ENCODE measurements at places on chromosomes 5 and 9.
A peak's percentile ranks its signal among the peaks of the same experiment; 100 is the strongest.

- DNase-seq = peak; percentile 54
Measured at GRCh38 chr5:172637110-172637580, 3.9 kb upstream of the NEURL1B start.

DNA sequence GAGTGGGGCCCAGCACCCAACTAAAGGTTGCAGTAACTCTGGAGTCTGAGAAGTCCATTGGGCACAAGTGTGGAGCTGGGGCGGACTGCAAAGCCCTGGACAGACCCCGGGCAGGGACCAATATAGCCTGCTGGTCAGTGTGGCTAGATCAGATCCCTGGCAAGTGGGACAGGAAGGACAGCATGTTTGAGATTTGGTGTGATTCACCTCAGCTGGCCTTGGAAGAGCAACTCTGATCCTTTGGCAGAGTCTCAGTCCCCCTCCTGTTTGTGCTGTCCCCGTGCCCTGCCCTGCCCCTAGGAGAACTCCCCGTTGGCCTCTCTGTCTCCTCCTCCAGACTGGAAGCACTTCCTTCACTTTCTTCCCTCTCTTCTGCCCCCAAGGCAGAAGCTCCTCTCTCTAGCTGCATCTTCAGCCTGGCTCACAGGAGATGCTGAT, 255.3 kb downstream of the FSTL4 start:
- no peak for DNase-seq

GRCh38 chr9:89183146-89183545, 4.5 kb upstream of the SHC3 start:
- no peak for DNase-seq

DNA sequence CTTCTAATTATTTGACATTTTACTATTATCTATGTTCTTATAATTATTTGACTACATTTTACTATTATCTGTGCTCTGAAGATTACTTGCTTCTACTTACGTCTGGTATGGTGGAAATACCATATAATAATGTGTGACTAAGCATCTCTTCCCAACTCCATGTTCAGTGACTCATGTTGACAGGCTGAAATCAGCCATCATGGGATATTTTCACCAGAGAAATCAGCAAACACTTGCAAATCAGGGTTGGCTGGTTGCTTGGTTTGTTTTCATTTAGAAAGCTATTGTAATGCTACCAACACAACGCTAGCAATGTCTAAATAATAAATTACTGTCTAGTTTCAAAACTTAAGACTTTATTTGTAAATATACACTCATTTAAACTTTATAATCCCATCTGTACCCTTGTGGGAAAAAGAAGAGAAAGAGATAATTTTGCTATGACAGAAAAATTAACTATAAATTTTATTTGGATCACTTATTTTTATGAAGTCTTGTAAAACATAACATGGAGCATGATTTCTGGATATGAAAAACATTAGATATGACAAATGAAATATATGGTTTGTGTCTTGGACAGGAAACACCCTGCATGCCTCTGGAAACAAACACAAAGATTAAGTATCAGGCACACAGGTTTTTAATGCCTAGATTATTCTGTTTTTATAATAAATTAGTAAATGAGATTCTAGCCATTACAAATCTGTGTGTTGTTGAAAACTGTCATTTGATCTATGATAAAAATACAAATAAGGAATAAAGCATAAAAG, 337.6 kb downstream of the BNC2 start:
- DNase-seq = no peak

DNA sequence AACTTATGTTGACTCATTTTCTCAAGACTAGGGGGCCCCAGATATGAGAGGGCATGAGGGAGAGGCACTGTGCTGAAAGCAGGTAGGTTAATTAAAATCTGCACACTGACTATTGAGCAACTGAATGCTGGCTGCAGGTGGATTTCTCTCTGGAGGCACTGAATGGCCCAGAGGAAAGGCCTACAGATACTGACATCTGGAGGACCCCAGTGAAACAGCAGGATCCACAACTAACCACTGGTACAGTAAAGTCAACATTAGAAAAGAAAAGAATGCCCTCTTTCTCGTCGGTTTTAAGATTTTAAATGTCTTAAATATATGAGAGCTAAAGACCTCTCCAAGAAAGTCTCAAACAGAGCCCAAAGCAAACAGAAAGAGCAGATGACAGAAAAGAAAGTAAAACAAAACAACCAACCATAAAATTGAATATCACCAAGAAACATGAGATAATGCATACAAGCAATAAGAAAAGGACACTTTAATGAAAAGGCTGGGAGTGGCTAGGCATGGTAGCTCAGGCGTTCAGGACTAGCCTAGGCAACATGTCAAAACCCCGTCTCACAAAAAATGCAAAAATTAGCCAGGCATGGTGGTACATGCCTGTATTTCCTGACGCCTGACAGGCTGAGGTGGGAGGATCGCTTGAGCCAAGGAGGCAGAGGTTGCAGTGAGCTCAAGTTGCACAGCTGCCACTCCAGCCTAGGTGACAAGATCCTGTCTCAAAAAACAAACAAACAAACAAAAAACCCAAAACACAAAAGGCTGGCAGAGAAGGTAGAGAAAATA, 43.3 kb downstream of the PUM3 start:
- no peak for DNase-seq

Data from left forelimb (tissue), 1 donor.